ENCODE measurements at places on chromosomes 7 and 10.

DNA sequence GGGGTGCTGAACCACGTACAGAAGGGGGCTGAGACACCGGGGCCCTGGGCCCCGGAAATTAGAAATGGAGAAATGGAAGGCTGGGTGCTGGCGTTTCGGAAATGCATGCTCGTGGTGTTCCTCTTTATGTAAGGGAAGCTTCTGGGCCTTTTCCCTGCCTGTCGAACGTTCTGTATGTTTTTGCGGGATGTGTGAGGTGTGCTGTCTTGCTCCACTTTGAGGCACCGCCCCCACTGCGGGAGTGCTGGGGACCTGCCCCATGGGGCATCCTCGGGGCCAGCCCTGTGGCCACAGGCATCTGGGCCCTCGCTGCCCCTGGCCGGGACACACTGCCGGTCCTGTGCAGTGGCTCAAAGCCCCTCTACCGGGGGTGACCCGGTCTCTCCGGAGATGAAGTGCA lies 1.7 kb upstream of the VENTX start:
- no peak for DNase-seq

DNA sequence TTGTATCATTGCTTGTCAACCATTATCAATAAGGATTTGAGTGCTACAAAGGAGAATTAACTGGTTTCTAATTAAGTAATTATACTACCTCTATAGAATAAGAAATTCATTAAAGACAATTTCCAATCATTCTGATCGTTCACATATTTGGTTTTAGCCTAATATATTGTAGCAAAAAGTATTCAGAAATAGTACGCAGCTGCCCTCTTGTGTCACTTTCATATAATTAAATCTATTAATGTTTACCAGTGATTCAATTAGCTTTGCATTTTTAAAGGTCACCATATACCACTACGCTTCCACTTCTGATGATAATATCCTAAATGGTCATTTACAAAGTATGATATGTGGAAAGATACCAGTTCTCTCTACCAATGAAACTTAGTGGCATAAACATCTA lies 128.3 kb downstream of the NEBL start:
- DNase-seq = no peak

DNA sequence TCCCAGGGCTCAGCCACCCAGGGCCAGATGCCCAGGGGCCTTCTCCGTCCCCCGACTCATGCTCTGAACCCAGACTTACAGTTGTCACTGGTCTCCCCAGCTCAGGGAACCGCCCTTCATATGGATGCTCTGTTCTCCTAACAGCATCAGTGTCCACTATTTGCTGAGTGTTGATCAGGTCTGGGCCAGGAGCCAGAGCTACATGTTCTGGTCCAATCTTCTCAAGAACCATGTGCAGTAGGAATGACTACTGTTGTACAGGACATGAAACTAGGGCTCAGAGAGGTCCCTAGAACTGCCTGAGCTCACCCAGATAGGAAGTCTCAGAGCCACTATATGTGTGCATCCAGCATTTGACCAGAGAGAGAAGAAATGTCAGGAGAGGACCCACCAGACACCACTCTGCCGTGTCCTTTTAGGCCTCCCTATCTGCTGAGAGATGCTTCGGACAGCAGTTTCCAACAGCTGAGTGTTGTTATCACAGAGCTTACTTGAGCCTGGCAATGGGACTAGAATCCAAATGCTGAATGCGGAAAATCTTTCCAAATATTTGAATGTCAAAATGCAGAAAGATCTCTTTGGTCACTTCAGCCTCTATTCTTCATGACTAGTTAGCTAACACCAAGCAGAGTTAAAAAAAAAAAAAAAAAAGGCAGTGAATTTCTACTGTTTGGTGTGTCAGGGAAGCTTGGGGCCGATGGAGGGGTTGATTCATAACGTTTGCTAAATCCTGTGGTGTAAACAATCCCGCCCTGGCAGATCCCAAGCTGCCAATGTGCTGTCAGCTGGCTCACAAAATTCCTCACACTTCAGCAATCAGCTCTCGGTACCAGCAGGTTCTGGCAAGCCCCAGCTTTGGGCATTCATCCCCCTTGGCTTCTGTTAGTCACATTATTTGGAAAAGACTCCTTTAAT lies 246.1 kb downstream of the TNS3 start:
- no peak for DNase-seq

DNA sequence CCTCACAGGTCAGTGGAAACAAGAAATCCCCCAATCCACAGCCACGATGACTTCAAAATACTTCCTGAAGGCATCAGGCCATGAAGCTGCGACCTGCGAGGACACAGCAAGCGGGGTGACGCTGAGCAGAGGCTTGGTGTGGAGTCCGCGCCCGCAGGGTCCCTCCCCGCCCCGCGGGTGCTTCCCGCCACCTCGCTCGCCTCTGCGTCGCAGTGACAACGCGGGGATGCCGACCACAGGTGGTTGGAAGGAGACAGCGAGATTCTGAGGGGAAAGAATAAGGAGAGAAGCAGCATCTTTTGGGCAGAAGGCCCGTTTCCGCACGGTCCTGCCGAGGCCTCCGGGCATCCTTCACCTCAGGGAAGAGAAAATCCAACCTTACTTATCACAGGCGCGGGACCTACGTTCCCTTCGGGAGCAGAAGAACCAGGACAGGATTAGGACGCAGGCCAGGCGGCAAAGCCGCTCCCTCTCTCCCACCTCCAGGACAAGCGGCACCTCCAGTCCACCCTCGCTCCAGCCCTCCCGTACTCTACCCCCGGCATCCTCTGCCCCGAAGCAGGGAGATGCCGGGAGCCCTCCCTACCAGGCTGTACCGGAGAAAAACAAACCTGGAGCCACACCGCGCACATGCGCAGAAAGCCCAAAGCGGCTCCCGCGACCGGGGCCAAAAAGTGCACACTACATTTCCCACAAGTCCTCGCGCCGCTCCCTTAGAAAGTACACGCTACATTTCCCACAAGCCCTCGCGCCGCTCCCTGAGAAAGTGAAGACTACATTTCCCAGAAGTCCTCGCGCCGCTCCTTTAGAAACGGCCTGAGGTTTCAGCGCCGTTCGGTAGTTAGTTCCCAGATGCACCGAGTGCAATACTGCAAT lies 85.9 kb downstream of the ZNF33B start:
- peak; percentile 91 for DNase-seq

DNA sequence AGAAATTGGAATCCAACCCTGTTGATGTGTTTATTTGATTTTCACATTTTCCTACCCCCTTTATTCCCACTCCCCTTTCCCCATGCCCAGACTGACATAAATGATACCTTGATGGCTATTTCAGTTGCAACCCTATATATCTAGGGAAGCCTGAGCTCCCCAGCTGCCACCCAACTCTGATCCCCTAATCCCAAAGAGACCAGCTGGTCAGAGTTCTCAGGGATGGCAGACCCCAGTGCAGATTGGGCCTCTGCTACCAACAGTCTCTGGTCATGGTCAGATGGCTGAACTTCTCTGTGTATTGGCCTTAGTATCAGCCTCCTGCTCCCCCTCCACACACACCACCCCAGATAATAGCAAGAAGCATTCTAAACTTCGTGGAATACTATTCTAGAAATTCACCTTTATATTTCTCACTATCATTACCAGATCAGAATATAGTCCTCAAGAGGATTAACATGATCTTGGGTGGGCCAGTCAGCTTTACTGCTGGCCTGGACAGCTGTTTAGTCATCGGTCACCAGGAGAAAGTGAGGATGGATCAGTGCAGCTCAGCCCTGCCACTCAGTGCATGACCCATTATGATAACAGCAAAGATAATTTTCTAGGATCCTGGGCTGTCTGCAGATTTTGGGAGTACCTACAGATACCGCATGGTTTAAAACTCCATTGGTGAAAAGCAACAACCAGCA lies 24.5 kb upstream of the BTRC start:
- no peak for DNase-seq

- no peak for DNase-seq
Measured at GRCh38 chr7:2939193-2939885, 95.2 kb upstream of the GNA12 start.

- no peak for DNase-seq
Measured at GRCh38 chr10:100790761-100791208, 45.4 kb downstream of the PAX2 start.

- DNase-seq = no peak
Measured at GRCh38 chr7:95398155-95398940, 2.2 kb upstream of the PON3 start.

- DNase-seq = no peak
Measured at GRCh38 chr10:8240861-8241260, 186.4 kb downstream of the GATA3 start.

- no peak for DNase-seq
Measured at GRCh38 chr7:6628045-6628444, 9.1 kb upstream of the ZNF316 start.

DNA sequence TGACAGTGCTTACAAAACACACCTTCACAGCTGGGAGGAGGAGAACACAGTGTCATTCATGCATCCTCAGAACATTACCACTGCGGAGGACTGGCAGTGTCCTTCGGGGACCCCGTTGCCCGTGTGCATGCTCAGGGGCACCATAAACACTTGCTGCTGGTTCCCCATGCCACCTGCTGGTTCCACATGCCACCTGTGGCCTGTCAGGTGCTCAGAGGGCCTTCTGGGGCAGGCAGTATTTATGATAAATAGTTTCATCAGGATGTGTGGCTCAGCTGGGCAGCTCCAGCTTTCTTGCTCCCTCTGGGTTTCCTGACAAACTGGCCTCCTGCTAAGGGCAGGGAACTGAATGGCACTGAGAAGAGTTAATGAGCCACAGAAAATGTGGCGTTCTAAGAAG lies 32.1 kb downstream of the CELF2 start:
- no peak for DNase-seq

DNA sequence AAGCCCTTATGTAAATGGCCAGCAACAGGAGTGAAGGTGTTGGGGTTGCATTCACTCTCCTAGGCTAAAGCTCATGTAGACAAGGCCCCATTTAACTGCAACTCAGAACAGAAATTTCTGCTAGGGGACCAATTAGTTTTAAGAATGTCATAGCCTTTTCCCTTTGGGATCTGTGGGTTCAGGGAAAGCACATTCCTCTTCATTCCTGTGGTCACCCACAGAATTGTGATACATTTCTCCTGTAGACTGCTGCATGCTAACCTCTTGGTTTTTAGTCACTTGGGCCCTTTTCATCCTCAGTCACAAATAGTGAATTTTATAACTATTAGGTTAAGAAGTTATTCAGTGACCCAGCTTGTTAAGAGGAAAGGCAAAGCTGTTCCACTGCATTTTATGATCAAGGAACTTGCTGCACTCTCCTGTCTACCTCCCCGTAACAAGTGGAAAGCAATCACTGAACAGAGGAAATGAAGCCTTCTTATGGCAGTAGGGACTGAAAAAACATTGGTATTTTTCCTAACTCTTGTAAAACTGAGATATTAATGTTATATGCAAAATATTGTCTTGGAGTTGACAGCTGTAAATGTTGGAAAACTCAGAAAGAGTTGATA lies 124.9 kb downstream of the SND1 start:
- no peak for DNase-seq

DNA sequence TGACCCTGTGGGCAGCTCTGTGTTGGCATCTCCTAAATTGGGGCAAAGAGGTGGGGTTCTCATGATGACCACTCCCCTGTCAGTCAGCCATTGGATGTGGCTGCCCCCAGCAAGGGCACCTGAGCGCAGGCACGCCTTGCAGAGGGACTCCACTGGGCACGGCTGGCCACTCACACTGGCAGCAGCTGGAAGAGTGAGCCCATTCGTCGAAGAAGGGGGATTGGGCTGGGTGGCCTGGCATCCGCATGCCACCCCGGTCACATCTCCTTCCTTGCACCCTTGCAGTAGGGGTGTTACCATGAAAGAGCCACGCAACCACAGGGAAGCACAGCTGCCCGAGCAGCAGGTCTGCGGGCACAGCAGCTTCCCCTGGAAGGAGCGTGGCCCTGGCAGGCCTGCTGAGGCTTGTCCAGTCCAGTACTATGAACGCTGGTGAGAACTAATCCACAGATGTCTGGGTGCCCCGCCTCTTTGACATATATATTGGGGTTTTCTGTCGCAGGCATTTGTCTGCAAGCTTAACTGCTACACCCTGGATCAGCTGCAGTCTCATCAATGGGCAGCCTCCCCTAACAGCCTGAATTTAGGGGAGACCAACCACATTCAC lies 25.7 kb upstream of the GRB10 start:
- DNase-seq = no peak

Data from activated naive CD4-positive, alpha-beta T cell (primary cell).